Fibroblast of skin of back (primary cell): ENCODE measurements at places on chromosomes 6 and 20.

DNA sequence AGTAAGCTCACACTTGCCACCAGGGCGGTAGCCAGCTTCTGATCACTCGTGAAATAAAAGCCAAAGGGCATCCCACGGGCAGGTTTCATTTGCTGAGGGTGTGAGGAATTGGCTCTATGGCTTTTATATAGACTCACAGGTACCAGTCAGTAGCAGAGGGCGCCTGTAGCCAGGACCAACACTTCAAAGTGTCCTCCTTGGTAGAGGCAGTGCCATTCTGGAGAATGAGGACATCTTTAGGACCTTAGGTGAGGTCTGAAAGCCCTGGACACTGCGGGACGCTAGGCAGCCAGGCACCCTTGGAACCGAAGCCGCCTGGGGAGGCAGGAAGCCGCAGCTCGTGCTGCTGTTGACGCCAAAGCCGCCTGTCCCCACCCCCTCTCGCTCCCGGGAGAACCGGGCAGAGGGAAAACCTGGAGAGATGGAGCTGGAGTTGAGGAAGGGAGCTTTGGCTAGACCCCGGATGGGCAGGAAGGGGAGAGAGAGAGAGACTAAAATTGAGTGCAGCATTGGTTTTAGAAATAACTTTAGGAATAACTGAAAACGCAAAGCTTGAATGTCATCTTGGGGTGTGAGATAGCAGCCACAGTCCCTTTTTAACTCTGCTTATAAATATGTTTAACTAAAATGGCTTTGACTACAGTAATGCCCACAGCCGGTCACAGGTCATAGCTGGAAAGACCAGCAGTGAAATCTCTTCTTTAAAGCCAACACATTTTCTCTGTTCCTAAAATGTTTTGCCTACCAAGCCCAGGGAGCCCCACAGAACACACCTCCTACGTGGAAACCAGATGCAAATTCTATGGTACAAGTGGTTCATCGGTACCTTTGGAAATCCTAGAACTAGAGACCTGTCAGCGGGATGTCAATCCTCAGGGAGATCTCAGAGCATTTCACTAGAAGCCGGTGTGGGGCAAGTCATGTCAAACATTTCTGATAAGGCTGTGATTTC lies 128.5 kb upstream of the CDYL start:
- DNase-seq: peak; percentile 83

- no peak for DNase-seq
Observed at GRCh38 chr6:22433745-22434144, 135.6 kb upstream of the HDGFL1 start.

DNA sequence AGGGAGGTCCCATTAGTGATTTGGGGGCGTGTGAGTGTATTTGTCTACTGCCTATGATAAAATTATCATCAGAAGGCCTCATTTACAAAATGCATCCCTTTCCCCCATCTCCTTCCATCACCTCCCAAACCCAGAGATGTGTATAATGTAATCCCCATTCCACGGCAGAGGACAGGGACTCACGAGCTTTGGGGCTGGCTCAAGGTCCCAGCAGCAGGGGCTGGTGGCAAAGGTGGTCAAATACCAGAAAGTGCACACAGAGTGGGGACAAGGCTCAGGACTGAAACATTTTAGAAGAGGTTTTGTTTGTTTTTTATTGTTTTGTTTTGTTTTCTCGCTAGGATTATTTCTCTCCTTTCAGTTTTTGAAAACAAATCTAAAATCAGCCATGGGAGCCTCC lies 68.5 kb upstream of the TOP1 start:
- no peak for DNase-seq

DNA sequence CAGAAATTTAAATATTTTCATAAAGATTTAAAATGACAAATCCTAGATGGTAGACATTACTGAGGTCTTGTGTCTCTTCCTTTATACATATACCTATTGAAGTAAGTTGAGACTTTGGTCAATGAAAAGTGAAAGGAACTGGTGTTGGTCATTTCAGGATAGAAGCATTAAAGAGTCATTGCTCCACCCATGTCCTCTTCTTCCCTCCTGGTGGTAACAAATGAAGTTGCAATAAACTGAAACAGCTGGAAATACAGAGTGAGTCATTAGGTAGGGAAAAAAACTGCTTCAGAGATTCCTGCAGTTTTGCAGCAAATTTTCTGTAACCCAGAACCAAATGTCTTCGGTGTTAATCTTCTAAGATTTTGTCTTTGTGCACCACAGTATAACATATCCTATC lies 448.0 kb downstream of the EYS start:
- peak; percentile 24 for DNase-seq

GRCh38 chr6:139323511-139324300 lies 31.9 kb upstream of the TXLNB start:
- DNase-seq: peak; percentile 42

DNA sequence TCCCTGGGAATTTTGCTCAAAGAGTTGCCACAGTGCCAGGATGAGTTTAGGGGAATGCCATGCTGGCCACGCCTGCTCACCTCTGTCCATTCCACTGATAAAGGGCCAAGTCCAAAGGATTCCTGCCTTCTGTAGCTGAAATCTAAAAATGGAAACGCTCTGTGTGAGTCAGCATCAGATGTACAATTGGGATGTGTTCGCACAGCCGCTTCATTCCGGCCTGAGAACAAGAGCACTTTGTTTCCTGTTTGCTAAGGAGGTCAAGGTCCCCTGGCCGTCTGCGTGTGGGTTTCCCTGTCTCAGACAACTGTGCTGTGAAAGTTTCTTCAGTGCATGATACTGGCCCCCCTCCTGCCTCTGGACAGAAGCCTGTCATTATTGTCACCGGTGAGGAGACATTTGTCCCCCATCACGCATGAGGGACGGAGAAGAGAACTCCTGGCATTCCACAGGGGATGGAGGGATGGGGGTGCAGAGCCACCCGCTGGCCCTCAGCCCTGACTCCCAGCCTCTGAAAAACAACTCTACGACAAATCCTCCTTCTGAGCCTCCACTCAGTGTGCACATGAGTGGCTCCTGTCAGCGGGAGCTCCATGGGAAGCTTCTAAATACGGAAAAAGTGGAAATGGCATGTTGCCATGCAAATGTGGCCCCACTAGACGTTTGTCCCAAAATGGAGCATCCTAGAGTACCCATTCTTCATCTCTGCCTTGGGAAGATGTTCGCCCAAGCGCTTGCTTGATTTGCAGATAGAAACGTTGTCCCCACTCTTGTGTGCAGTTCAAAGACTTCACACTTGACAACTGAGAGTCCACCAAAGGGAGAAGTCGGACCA lies 143.5 kb upstream of the AFDN start:
- peak; percentile 40 for DNase-seq

GRCh38 chr6:132675749-132676148 lies 16.8 kb upstream of the TAAR1 start:
- no peak for DNase-seq

DNA sequence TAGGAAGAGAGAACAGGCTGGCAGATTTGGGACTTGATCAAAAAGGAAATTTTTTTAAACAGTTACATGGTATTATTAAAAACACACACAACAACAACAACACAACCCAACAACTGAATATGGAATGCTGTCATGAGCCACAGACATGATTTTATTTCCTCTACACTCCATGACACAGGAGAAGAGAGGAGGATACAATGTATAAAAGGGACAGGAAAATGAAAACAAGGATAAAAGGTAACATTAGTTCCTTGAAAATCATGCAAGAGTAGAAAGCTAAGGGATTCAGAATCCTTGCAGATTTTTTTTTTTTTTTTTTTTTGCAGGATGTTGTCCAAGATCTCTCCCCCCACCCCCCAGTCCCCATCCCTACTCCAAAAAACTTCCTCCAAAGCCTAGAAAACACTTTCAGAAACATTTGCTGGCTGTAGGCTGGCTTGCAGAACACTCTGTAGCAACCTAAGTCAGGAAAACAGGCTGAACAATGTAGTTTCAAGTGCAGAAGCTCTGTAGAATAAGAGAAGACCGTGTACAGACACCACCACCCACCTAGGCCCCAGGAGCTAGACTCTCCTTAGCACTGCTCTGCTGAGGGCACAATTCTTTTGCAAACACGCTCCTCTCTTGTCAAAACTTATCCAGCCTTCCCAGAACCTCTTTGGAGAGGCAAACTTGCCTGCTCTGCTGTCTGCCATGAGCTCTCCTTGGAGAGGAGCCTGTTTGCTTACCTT lies 845 bp downstream of the ZMYND8 start:
- DNase-seq: no peak
